A172 (cell line): ENCODE measurements at places on chromosomes 13 and 19.

- DNase-seq = no peak
Measured at GRCh38 chr19:52673014-52673413, 34.9 kb upstream of the ZNF83 start.

DNA sequence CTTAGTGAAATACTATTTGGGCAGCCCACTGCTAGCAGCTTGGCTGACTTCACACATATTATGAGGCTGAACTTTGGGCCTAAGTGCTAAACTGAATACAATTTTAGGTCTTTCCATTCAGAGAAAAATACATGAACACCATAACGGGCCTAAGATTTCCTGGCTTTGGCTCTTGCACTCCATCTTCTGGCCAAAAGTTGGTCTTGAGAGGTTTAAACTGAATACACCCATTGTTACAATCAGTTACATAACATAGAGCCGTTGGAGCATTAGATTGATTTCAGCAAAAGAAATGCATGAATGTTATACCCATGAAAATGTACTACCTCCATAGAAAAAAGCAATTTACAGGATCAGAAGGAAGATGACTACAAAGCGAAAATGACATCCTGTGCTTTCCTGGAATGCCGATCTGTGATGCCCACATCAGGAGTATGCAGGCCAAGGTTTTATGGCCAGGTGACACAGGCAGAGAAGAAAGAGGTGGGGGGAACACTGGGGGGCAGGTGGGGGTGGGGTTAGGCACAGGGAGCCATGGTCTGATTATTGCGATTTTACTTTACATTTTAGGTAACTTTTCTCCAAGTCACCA is 11.1 kb upstream of the SHISA2 start:
- peak; percentile 54 for DNase-seq

DNA sequence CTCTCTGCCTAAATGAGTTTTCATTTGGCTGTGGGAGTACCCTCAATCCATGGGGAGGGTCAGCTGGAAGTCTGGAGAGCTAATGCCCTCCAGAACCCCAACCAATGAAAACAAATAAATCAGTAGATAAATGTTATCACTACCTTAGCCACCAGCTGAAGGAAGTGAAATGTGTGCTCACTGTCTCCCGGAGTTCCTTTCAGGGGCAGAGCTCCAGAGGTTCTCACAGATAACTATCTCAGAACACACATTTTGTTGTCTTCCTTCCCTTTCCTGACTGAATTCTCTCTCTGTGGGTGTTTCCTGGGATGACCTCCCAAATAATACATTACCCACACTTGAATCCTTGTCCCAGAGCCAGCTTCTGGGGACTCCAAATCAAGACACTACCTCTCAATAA is 779.6 kb downstream of the DIAPH3 start:
- DNase-seq = no peak

GRCh38 chr19:16185768-16186123 is 536 bp downstream of the FAM32A start:
- DNase-seq = peak; percentile 30
